ENCODE measurements at places on chromosomes 2 and 18.

DNA sequence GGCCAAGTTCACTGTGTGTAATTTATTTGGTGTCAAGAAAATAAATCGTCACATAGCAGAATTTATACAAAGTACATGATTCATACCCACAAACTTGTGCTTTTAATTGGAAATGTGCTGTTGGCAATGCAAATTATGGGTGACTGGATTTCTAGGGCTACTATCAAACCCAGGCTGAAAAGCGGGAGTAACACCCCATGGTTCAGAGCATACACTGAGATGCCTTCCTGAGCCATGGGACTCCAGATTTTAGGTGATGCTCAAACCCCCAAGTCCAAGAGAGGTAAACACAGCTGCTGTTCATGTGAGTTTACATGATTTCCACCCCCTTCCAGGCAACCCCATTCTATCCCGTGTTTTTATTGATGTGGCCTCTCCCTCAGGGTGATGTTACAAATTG, 565.9 kb upstream of the ID2 start:
- peak; percentile 29 for DNase-seq

DNA sequence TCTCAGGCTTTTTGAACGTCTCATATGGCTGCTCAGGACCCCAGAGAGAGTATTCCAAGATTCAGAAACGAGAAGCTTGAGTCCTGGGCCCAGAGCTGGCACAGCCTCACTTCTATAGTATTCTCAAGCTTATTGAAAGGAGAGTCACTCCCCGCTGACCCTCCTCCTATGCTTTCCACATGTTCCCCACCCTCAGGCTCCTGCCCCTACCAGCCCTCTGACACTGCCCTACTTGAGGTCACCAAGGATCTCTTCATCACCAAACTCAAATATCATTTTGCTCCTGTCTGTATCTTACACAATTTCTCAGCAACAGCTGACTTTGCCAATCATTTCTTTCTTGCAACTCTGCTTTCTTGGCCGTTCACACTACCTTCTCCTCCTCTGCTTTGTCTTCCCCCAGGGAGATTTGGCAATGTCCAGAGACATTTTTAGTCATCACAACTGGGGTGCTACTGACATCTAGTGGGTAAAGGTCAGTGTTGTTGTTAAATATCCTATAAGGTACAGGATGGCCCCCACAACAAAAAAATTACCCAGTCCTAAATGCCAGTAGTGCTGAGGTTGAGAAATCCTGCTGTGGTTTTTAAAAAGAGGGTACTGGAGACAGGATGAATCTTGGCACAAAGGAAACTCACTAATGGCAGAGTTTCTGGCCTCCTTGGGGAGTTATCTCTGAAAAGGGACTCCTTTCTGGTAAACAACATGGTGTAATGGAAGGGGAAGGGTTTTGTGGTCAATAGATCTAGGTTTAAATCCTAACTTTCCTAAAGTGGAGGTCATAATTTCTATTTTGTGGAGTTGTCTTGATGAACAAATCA, 26.9 kb upstream of the INSIG2 start:
- DNase-seq = peak; percentile 62

DNA sequence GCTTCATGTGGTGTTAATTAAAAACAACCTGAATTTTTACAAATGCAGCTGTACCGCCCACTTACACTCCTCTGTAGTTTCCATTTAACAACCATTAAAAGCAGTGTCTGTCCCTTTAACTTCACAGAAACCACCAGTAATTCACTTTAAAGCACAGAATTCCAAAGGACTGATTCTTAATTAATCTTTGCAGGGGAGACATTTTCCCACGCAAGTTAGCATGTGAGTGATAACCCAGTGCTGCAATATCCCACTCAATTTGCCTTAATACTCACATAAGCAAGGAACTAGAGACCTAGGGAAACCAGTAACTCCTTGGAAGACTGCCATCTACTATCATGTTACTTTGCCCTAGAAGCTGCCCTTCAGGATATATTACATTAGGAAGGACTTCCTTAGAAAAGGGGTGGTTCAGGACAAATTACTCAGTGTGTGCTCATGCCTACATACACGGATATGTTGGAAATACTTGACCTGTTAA, 102.3 kb downstream of the OSR1 start:
- no peak for DNase-seq

- no peak for DNase-seq
Measured at GRCh38 chr2:144648837-144649465, 129.0 kb upstream of the ZEB2 start.

DNA sequence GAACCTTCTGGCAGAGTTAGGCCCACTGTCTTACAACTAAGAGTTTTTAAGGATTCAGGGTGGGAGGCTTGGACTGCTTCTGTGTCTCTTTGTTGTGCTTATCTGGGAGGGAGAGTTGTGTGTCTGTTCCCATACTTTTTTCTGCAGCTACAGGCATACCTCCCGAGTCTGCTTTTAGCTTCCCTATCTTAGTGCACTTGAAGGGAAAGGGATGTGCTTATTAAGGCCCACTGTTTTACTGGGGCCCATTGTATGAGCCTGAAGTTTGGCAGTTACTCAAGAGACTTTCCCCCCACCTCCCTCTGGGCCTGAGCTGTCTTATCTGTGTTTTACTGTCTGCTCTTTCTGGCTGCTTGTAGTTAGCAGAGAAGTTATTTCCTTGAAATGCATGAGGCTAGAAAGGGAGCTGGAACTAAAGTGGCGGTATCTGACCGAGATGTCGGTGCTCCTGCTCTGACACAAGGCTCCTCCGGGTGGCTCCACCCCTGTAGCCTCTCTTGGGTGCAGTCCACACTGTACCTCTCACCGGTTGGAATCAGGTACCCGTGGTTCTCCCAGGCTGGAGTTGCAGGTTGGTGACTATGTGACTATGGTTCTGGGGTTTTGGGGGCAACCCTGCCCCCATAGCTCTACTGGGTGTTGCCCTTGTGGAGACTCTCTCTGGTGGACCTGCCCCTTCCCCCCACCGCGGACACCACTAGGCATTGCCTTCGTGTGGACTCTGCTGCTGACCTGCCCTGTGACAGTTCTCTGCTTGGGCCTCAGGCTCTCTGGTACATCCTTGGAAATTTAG, 12.9 kb downstream of the UBR3 start:
- DNase-seq = no peak

DNA sequence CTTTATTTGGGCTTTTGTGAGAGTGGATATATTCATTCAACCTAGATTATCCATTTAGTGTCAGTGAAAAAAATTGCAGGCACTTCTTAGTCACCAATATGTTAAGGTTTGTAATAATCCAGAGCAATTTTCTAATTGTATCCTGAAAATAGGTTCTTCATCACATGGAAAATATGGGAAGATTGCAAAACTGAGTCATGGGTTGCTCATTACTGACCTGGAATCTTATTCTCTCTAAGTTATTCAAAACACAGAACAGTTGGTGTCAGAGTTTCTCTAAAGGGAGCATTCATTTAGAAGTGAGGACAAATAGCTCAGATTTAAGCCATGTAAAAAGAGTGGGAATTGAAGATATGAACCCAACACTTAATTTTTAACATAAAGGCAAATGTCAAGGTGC, 181.3 kb downstream of the IKZF2 start:
- no peak for DNase-seq

GRCh38 chr2:100136310-100136709, 6.1 kb downstream of the AFF3 start:
- DNase-seq = no peak

DNA sequence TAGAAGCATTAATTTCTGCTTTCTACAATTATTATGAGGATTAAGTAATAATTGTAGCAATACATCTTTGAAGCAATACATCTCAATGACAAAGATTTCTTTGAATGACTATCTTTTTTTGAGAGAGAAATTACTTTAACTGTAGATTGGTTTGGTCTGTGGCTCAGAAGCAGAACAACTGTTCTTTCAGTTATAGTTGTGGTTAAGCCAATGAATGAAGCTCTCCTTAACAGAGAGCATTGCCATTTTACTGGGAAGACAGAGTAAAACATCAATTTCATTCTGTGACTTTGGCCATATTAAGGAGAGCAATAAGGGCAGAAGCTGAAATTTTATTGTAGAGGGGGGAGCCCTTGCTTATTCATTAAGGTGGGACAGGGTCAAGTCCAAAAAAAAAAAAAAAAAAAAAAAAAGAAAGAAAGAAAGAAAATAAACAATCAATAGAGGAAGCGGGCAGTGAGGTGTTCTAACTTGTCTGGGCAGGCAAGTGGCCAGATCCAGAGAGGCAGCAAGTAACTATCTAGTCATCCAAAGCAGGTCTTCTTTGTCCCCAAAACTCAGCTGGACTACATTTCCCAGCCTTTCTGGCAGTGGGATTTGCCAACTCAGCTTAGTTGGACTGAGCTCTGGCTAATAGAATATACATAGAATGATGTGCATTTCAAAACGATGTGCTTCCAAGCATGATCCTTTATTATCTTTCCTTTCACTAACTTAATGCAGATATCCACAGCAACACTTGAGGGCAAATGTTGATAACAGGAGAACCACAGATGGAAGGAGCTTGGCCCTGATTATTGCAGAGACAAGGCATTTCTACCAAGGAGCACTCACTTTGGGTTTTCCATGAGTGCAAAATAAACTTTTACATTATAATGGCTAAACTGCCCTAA, 462.7 kb upstream of the CDH20 start:
- no peak for DNase-seq

DNA sequence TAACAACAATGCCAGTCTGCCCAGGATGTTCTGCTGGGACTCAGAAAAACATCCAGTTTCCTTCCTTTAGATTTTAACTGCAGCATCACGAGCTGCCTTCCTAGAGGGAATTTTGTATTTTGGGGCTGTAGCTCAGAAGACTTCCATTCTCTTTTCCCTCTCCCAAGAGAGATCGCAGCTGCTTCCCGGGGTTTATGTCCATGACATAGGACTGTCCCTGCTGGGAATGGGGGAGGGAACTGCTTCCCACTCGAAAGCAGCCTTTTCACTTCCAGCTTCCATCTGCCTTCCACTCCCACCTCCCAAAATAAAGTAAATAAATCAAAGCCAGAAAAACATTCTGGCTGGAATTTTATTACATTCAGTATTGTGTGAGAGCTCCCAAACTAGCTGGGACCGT, 52.4 kb downstream of the LIMS1 start:
- peak; percentile 30 for DNase-seq

- no peak for DNase-seq
Measured at GRCh38 chr18:23122334-23123229, 12.7 kb upstream of the CABLES1 start.

DNA sequence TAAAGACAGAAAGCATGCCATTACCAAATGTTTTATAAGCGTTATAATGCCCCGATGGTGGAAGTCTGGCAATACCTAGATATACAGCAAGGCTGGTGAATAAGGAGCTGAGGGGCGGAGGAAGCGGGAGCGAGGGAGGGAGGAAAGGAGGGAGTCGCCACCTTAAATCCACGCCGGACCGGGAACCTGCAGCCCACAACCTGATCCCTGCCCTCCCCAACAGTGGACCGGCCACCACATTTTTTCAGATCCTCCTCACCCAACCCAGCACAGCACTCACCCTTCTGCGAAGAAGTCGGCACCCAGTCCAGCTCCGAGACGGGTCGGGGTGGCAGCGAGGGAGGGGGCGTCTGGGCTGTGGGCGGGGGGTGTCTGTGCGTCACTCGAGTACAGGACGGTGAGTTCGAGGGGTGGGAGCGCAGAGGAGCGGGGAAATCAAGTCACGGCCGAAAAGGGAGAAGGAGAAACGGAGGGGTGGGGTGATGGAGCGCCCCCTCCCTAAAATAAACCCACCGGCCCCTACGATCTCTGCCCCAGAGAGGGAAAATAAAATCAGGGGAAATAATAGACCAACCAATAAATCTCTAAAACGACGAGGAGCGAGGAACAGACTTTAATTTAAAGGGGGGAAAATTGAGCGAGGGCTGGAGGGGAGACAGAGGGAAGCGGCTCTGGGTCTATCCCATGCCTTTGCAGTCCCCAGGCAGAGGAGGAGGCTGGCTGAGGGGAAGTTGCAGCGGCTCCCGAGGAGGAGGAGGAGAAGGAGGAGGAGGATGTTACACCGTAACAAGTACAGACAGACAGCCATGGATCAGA, 96.5 kb upstream of the SERTAD2 start:
- DNase-seq = peak; percentile 84

GRCh38 chr2:66775730-66776422, 341.0 kb downstream of the MEIS1 start:
- DNase-seq = no peak

DNA sequence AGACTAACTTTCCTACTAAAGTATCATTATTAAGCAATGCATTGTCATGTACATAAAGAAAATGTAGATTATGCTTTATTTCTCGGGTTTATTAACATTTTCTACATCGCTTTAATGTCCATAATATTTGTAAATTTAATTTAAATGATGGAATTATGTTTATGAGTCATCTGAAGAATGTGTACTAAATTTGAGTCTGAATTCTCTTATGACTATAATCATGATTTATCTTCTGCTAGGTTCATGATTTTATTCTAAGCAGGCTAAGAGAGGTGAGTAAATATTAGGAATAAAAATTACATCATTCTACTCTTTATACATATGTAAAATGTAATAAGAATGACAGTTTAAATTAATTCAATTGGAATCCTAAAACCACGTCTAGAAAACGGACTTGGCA, 206.3 kb upstream of the NOL4 start:
- no peak for DNase-seq

DNA sequence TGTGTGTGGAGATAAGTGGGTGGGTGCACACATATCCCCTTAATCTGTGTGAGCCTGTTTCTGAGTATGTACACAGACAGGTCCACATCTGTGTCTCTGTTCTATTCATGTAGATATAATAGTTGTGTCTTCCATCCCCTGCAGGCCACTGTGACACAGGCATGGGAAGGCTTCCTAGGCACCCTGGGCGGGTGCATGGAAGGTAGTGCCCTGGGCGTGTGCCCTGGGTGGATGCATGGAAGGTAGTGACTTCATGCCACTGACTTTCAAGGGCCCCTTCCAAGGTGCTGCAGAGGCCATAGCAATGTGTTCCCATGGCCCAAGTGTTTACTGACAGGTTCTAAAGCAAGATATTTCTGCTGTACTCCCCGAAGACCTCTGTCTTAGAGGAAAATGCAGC, 462.5 kb upstream of the HS6ST1 start:
- DNase-seq = no peak

- DNase-seq = no peak
Measured at GRCh38 chr2:45761635-45762034, 110.2 kb downstream of the PRKCE start.

DNA sequence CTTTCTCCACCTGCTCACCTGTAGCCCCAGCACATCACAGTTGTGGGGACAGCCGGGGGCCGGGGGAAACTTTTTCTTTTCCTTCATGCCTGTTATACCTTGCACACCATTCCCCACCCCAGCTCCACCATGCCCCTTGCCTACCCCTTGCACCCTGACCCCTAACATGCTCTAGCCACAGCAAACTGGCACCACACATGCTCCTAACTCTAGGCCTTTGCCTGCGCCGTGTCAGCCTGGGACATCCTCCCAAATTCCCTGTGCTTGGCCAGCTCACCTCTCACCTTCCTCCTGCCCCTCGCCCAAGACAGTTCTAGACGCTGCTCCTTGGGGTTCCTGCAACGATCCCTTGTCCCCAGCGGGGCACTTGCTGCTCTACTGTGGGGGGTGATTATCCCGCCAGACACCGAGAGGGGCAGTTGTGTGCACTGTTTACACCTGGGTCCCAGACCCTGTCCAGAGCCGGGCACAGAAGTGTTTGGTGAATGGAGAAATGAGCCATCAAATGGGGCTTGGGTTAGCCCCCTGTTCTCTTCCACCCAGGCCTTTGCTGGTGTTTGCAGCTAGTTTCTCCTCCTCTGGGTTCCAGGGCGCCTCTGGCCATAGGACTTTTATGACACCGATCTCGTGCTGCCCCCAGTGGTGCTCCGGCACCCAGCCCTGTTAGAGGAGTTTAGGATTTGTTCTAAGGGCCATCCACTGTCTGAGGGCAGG, 129.8 kb downstream of the CTIF start:
- DNase-seq = no peak

All from eye (tissue), 1 donor.